ENCODE measurements at places on chromosomes 5 and 9.

GRCh38 chr5:168209244-168209995 lies 82.0 kb upstream of the WWC1 start:
- DNase-seq = no peak

- peak; percentile 18 for DNase-seq
These were observed 52.1 kb downstream of the IL31RA start for GRCh38 chr5:55903121-55903701.

DNA sequence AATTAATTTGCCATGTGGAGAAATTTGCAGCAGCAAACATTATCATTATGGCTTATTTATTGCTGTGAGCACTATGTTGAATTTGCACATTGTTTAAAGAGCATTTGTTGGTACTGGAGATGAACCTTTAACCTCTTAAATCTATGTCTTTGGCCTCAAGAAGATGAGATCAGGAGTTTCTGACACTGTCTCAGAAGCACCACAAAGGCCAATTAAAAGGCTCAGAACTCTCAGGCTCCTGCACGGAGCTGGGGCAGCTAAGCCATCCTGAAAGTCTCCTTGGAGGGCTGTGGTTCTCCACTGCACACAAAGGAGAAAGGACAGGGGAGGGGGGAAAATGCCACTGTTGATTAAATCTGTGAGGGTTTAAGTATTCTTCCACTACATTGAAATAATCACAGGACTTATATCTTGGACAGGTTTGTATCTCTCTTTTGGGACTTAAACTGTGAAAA lies 33.1 kb downstream of the ZNF366 start:
- DNase-seq = no peak

- DNase-seq = no peak
These were observed 915 bp downstream of the HSDL2 start for GRCh38 chr9:112380825-112381221.

DNA sequence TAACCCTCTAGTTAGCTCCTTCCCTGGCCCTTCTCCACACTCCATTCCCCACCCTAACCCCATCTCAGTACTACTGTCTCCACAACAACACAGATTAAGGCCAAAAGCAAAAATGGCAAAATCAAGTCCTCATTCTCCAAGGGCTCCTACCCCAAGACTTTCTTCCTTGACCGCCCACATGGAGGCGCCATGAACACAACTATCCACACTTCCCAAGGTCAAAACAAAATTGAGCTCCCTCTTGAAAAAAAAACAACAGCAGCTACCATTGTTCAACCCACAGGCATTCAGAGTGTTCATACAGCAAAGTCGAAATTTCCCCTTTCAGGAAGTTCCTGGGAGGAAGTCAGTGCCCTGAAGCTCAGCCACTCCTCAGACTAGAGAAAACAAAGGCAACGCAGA lies 54.4 kb downstream of the GNAQ start:
- DNase-seq = peak; percentile 21

DNA sequence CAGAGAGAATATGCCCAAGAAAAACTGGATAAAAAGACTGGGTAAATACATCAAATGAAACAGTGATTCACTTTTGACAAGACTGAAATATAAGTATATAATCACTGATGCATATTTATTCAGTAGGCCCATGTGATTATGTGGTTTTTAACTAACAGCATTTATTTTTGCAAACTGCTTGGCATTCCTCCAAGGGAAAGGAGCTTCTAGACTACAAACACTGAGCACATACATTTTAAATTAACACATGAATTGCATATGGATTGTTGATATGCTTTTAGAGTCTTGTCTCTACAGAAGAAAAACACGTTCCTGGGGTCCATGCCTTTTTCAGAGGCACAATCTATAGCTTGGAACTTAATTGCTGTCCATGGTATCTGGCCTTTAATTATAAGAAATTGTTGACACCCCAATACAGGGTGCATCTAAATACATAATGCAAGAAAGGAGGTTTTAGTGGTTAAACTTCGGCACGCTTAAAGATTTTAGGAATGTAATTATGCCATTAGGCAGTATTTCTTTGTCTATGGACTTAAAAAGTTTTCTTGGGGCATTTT lies 6.9 kb upstream of the MEIKIN start:
- DNase-seq = no peak

DNA sequence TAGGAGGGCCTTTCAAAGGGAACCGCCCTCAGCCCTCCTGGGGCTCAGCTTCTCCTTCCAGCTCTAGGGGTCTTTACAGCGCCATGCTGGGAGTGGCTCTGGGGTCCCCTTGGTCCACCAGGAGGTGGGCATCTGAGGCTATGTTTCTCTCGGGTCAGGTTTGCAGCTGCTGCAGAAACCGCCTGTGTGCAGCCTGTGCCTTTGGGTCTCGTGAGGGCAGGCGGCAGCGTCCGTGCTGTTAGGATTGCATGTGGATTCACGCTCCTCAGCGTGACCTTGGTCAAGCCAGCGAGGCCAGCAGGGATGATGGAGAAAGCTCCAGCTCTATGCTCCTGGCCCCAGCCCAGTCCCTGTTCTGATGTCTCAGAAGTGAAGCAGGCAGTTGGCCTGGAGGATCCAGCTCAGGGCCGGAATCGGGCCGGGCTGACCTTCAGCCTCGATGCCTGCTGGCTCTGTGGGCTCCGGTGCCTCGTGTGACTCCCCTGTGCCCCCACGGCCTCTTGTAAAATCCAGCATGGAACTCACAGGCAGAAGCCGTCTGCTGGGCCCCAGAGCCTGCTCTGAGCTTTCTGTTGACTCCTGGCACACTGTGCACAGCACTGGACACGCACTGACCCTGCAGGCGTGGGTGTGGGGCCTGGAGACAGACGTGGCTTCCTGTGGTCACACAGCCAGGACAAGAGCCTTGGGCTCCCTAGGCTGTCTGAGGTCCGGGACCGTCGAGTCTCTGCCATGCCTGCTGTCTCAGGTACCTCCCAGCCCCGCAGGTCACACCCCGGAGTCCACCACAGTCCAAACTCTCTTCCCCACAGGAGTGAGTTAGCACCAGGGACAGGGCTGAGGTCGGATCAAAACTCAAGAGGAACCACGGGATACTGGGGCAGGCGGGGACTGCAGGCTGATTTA lies 54.3 kb downstream of the TRIP13 start:
- DNase-seq = no peak

DNA sequence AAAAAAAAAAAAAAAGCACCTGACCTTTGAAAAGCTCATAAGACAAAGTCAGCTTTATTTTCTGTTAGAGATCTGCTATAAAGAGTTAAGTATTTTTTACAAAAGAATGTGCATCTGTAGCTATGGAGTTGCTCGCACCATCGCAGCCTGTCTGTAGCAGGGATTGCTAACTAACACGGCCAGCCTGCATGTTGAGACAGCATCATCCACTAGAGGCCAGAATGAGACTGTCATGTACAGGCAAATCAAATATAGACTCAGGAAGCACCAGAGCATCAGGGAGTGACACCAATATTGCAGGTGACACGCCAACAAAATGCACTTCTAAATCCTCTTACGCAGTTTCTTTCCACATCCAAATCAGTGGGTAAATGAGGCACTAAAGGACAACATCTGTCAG lies 136.3 kb upstream of the RASEF start:
- DNase-seq = no peak

DNA sequence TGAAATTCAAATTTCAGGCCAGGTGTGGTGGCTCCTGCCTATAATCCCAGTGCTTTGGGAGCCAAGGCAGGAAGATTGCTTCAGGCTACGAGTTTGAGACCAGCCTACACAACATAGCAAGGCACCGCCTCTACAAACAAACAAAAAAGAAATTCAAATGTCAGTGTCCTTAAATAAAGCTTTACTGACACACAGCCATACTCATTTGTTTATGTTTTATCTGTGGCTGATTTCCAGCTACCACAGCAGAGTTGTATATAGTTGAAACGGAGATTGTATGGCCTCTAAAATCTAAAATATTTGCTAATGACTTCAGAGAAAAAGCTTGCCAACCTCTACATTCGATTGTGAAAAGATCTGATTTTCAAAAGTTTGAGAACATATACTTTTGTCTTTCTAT lies 15.4 kb downstream of the SHLD3 start:
- no peak for DNase-seq

- DNase-seq = no peak
These were observed 197.2 kb upstream of the RGMB start for GRCh38 chr5:98576275-98576674.

- DNase-seq = peak; percentile 9
These were observed 55.3 kb upstream of the IL17B start for GRCh38 chr5:149434162-149435014.

DNA sequence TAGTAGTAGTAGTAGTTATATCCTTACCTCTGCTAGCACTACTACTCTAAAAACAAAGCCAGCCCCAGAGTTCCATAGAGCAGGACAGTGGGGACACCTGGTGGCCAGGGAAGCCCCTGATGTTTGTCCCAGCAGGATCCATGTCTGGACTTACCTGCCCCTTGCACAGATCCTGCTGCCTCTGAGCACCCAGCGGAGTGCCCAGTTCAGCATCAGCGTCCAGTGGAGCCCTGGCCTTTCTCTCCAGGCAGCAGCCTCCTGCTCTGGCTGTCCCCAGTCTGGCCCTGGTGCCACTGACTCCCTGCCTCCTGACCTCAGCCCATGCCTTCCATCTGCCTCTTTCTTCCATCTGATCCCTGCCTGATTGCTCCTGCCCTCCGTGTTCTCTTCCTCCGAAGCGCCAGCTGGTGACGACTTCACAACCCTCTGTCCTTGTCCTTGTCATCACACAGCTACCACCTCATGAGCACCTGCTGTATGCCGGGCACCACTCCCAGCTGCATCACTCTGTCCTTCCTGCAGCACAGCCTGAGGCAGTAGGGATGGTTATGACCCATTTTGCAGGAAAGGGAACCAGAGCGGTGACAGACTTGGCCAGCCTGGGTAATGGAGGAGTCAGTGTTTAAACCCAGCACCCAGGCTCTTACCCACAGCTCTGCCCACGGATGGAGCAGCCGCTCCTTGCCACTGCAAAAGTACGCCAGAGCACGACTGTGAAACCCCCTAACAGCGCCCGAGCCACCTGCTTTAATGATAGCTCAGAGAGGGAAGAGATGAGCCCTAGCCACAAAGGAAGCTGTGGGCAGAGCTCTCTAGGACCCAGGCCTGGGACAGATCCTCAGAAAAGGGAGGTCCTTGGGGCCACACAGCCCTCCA lies 11.5 kb downstream of the SARDH start:
- no peak for DNase-seq

DNA sequence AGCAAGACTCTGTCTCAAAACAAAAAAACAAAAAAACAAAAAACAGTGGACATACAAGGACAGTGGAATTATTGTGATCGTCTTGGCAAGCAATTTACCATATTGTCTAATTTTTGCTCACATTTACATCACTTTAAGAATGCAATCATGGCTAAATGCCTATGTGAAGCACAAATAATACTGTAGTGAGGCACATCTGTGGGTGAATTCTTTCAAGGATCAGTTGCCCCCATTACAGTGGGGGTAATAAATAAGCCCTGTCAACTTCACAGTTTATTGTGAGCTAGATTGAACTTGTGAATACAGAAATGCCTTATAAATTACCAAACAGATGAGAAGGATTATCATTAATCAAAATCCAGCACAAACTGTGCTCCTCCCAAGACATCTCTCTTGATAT lies 150.2 kb upstream of the PAPPA start:
- DNase-seq = no peak

- DNase-seq = no peak
These were observed 21.5 kb downstream of the SECISBP2 start for GRCh38 chr9:89339807-89340206.

DNA sequence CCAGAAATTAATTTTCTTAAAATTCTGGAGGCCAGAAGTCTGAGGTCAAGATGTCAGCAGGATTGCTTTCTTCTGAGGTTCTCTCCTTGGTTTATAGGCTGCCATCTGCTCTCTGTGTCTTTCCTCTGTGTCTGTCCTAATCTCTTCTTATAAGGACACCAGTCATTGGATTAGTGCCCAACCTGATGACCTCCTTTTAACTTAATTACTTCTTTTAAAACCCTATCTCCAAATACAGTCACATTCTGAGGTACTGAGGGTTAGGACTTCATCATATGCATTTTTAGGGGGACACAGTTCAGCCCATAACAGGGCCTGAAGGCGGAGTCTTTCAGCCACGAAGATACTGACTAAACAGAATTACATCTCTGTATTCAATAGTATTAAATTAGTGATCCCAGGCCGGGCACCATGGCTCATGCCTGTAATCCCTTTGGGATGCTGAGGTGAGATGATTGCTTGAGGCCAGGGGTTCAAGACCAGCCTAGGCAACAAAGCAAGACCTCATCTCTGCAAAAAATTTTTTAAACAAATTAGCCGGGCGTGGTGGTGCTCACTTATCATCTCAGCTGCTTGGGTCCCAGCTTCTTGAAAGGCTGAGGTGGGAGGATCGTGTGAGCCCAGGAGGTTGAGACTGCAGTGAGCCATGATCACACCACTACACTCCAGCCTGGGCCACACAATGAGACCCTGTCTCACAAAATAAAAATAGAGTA lies 5.9 kb upstream of the RPS6 start:
- DNase-seq = no peak

DNA sequence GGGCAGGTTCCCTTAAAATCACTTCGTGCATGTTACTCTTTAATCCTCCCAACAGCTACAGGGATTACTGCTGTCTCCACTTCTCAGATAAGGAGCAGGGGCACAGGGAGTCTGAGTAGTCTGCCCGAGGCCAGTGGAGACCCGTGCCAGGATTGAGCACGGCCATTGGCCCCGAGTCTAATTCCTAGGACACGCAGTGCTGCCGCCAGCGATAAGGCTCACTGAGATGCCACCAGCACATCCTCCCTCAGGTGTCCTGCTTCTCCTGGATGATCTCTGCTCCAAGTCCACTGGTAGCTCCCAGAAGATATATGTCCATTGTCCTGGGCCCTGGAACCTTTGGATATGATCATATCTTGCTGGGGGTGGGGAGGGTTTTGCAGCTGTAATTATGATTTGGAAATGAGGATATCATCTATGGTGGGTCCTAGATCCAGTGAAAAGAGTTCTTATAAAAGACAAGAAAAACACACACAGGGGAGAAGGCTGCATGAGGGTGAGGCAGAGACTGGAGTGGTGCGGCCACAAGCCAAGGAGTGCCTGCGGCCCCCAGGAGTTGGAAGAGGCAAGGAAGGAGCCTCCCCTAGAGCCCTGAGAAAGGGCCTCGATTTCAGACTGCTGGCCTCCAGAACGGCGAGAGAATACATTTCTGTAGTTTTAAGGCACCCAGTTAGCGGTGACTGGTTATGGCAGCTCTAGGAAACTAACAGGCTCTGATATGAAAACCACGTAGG lies 19.4 kb upstream of the MED10 start:
- no peak for DNase-seq

Data from stimulated activated CD8-positive, alpha-beta memory T cell treated with anti-CD3 and anti-CD28 coated beads, Interleukin-2, amount 100 ng/mL, for 1 hour (primary cell).